ENCODE measurements at places on chromosomes 3 and 15.

DNA sequence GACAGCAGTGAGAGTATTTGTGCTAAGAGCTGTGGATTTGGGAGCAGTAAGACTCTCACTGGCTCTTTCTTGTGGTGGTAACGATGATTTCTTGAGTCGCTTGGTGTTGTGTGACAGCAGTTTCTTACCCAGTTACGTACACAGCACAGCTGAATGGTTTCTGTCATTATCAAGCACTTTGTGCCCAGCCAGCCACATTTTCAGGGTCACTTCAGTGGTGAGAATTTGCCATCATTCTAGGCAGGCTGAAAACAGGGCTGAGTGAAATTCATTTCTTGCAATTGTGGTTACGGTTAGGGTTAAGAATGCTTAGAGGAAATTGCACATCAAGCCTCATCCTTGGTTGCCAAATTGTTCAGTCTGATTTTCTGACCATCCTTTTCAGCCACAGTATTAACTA, 130.1 kb downstream of the RYR3 start:
- DNase-seq, result no peak

DNA sequence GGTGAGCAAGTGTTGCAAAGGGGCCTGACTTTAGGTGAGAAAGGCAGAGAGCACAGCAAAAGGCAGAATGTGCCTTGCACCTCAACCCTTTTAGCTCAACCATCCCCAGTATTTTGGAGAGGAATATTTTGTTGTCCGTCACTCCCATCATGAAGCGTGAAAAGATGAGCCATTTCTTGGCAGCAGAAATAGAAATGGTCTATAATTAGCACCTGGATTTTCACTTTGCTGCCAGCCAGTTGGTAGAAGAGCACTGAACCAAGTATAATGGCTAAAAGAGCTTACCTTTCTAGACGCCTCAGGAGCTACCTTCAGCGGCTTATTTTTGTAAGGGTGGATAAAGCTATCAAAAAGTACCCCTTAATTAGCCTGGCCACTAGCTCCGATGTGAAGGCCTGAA, 406.7 kb downstream of the OCA2 start:
- DNase-seq, result no peak

DNA sequence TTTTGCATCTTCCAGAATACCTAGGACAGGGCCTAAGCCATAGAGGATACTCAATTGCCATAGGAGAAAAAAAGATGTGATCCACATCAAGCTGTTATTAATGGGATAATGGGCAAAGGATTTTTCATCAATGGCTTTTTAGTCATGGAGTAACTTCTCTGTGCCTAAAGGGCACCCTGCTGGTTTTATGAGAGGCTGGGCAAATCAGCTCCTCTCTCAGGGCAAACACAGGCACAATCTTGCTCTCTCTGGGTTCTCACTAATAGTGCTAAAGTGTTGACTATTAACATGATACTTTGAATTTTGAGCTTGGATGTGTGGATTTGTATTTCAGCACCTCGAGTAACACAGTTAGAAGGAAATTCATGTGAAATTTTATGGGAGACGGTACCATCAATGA, 67.6 kb downstream of the GHSR start:
- no peak for DNase-seq

DNA sequence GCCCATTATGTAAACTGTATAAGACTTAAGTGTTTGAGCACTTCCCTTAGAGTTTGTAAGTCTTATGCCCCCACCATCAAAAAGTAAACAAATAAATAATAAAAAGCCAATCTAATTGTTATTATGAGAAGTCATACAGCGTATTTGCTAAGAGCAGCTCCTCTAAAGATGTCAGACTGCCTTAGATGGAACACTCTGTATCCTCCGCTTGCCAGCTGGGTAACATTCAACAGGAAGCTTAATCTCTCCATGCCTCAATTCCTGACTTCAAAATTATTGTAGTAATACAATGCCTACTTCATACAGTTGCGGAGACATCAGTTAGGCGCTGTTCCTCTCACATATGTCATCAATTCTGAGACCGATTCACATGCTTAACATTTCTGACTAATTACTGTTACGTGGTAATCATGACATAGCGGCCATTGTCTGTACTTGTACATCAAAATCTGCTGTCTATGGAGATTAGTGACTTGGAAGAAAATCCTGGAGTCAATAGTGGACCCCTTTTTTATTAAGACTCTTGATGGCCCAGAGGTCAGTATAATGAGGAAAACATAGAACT, 417.7 kb downstream of the LPP start:
- no peak for DNase-seq

DNA sequence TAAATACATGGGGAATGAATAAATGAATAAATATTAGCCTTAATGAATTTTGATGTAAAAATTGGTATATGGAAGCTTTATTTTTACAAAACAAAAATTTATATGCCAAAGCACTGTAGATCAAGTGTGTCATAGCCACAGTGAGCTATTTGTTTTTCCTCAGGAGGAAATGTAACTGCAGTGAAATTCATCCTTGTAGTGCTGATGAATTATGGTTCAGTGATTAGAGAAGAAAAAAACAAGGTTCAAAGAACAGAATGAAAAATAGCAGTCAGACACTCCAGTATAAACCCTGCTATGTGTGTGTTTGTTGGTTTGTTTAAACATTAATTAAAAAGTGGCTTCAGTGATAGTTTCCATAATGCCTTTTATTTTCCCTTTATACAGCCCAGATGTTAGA, 228.0 kb upstream of the GPR149 start:
- DNase-seq, result no peak

DNA sequence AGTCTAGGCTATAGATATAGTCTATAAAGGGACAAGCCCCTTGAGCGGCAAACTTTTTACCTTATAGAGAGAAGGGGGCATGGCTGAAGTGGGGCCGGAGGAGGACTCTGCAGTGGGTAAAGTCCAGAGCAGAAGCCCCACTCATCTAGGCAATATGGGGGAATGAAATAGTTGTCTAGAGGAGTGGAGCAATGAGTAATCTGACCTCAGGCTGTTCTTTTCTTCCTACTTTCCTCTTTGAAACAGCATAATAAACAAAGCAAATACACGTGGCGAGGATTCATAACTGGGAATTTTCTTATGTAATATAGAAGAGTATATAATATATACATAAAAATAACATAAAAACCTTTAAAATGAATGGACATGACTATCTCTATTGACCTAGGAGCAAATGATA, 546.4 kb upstream of the ZNF385D start:
- DNase-seq, result no peak

- DNase-seq, result no peak
Observed at GRCh38 chr3:117549716-117550115, 840.1 kb downstream of the TUSC7 start.
